ENCODE measurements at places on chromosomes 5 and 9. TPM values are rescaled to one million over a fixed set of nuclear protein-coding genes. Genes with fewer than 3 reads are reported as not detected.
A peak's percentile ranks its signal among the peaks of the same experiment; 100 is the strongest.

Gene STK32A
- total RNA-seq, result 0.77 TPM

DNA sequence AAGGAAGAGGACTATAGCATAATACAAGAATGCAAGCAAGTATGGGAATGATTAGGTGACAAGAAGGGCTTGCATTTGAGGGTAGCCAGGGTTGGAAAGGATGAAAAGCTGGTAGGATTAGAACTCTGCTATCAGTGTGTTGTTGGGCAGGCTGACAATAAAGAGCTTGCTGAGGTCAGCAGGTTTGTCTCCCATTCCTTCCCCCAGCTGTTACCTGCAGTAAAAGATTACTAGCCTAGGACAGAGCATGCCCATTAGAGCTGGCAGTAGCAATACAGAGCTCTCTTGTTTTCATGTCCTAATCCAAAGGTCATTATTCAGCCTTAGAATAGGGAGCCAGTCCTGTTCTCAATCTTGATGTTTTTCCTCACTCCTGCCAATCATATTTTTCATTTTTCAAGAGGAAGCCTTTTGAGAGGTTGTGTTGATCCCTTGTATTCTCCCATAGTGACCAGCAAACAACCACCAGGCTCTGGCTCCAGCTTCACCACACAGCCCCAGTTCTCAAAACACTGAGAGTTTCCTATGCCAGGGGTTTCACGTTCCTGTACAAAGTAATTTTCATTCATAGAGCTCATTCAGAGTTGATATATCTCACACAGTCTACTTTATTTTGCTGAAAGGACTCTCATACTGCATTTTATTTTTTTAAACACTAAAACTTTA, 71.7 kb downstream of the OR2K2 start:
- no peak for DNase-seq

DNA sequence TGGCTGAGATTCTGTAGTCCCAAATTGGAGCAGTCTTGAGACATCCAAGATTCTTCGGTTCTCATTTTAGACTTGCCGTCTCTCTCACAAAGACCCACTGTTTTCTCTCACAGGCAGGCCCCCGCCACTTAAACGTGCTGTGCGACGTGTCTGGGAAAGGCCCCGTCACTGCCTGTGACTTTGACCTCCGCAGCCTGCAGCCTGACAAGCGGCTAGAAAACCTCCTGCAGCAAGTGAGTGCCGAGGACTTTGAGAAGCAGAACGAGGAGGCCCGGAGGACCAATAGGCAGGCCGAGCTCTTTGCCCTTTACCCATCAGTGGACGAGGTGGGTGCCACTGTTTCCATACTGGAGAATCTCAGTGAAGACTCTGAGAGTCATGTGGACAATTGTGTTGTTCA, 97.2 kb downstream of the DOCK8 start:
- no peak for DNase-seq

Gene DDX4
- not detected for total RNA-seq

DNA sequence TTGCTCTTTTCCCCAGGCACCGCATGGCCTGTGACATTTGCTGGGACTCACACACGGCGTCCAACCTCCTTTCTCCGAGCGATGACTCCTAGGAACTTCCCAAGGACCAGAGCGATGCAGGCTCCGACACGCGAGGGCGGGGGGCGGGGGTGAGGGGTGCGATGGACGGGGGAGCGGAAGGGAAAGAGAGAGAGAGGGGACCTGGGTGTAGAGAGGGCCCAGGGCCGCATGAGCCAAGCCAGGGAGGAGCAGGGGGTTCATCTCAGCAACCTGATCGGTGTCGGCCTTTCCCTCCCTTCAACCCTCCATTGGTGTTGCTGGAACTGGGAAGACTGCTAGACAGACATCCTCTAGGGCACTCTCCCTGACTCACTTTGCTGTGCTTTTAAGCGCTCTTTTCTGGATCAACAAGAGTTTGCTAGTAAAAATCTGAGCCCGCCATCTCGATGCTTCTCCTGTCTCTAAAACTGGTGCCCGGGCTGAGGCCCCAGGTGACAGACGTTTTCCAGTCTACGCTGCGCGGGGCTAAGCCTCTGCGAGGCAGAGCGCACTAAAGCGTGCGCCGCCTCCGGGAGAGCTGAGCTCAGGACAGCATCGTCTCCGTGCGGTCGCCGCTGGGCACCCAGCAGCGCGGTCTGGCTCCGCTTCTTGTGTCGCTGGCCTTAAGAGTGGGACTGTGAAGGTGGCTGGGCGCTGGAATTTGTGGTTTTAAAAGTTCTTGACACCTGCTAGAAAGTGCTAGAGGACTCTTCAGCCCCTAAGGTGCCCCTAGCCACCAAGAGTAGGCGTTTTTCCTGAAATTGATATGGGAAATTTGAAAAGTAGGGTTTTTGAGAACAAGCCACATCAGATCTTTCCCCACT, 1.0 kb upstream of the TSLP start:
- no peak for DNase-seq

Gene LRSAM1
- 5.7 TPM for total RNA-seq

DNA sequence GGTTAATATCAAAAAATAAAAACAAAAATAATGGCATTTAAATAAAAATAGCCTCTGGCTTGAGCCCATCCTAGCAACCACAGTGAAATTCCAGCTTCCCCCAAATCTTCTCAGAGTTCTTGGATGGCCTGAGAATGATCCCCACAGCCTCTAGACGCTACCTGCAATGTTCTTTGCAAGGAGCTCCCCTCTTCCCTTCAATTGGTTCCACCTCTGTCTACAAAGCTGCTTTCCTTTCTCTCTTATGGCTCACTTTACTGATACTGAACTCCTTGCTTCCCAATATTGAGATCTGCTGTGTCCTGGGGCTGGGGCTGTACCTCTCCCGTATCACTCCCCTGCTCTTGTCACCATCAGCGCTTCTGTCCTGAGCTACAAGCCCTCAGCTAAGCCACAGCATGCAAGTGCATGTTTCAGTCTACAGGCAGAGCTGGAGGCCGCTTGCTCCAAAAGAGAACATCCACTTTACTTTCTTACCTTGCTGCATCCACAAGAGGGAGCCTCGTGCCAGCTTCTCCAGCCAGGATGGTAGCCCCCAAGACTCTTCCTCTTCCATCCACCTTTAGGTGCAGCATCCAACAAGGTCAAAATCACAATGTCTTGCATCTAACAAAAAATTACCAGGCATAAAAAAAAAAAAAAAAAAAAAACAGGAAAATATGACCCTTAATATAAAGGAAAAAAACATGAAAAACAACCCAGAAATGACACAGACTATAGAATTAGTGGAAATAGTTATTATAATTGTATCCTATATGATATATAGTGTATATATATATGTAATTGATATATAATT, 57.4 kb upstream of the PRSS3 start:
- DNase-seq, result peak; percentile 68

Gene SLC45A2
- total RNA-seq, result not detected

Gene PAEP
- total RNA-seq, result not detected

DNA sequence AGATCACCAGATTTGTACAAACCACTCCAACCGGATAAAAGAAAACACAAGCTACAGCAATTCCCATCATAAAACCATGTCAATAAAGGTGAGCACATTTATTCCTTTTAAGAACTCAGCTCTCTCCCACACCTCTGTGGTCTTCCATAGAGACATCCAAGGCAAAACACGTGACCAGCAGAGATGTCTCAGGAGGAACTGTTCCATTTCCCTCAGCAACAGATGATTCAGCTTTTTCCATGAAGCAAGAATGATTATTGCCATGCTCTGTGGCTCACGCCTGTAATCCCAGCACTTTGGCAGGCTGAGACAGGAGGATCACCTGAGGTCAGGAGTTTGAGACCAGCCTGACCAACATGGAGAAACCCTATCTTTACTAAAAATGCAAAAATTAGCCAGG, 15.8 kb downstream of the GZMK start:
- peak; percentile 25 for DNase-seq

GRCh38 chr5:100609594-100609993, 74.4 kb downstream of the FAM174A start:
- DNase-seq, result no peak

Gene OBP2B
- not detected for total RNA-seq

GRCh38 chr5:3661755-3662296, 66.2 kb downstream of the IRX1 start:
- DNase-seq, result no peak

DNA sequence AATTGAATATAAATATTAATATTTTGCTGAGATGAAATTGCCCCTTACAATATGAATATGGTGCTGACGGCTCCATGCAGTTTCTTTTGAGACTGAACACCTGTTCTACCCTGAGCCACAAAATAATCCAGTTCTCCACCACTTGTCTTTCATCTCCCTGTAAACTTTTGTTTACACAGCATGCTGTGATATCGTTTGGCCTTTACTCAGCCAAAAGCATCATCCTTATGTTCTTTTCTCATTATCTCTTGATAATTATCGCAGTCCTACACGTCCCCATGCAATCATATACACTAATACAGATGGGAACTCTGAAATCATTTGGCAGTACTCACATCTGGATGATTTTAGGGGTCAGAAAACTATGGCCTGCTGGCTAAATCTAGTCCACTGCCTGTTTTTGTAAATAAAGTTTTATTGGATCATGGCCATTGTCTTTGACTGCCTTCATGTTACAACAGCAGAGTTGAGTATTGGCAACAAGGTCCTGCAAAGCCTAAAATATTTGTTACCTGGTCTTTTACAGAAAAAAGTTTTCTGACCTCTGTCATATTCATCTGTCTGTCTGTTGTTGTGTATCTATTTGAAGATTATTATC, 53.3 kb downstream of the AOPEP start:
- no peak for DNase-seq

DNA sequence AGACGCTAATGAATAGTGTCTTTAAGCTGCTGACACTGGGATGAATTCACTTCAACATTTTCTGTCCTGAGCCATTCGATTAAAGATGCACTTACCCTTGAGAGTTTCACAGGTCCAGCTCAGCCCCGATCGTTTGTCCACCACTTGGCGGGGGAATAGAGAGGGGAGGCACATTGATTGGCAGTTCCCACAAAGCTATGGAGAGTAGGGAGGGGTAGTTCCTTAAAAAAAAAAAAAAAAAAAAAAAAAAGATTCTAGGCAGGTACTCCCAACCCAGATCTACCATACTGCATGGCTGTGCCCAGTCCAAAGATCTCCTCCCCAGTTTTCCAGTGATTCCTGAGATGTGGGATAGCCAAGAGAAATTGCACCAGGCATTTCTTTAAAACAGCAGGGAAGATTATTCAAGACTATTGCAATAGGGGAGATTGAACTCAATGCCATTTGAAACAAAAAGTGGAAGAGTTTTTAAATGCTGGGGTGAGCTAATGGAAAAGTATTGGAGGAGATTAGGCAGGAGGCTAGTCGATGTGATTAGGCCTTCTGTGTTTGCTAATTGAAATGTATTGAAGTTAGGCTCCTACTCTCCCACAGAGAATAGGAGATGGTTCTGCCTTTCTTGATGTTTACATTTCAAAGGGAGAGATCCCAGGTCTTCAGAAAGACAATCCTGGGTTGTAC, 2217.4 kb upstream of the WWC1 start:
- DNase-seq, result no peak

GRCh38 chr5:37836592-37837413, 3.0 kb downstream of the GDNF start:
- DNase-seq, result no peak

DNA sequence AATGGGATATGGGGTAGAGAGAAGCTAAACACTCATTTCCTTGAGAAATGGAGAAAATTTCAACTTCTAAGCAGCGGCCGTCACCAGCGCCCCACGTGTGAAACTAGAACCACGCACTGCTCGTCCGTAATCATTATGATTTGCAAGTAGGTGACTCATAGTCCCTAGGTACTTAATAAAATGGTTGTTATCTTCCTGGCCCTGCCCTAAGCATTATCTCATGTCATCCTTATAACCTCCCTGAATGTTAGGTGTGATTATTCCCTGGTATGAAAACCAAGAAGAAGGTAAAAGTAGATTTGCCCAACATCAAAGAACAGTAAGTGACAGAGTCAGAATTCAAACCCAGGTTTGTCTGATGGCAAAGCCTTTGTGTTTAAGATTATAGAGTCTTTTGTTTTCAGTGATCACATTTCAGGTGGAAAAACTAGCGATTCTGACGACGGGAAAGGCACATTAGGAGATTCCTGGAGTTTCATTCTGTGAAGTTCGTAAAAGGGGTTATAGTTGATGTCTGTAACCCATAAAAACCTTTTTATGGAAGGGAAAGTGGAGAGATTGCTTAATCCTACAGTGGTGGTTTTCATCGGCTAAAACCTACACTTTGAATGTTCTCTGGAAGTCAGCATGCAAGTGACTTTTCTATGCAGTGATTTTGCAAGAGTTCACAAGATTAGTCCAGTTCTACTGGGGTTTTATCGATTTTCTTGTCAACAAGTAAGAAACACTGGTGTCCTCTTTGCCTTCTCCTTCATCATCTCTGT, 202.9 kb upstream of the WWC1 start:
- DNase-seq, result peak; percentile 62

DNA sequence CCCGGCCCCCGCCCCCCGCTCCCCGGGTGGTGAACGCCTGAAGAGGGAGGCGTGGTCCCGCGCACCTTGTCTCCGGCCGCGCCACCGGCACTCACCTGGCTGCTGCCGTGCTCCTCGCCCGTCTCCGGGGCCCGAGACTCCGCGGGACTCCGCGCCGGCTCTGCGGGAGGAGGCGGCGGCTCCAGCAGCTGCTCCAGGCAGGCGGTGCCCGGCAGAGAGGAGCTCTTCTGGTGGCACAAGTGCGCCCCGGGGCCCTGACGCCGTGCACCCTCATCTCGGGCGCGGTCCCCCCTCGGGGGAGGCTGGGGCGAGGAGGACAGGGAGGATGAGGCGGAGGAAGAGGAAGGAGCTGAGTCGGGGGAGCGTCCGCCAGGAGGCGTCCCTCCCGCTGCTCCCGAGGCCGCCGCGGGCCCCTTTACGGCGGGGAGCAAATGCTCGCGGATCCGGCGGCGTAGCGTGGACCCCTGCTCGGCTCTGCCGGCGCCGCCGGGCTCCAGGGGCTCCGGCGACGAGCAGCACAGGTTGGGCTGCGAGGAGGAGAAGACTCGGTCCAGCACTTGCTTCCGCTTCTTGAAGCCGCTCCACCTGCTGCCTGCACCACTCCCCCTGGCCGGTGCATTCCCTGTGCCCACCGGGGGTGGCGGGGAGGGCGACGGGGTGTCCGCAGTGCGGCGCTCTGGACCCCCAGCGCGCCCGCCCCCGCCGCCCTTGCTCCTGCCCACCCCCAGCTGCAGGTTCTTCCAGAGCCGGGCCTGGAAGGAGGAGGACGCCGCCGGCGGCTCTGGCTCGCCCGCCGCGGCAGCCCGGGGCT, 928 bp downstream of the MCTP1 start:
- no peak for DNase-seq

DNA sequence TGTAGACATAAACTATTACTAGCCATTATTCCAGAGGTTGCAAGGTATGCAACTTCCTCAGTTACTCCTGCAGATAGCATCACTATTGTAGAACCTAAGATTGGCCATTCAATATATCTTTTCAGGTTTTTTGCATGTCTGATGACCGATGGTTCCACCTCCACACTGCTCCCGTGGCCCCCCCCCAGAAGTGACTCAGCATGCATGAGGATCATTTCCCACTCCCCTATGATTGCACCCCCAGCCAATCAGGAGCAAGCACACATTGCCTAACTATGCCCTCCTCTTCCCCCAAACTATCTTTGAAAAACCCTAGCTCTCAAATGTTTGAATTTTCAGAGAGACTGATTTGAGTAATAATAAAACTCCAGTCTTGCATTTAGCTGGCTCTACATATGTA, 601.4 kb upstream of the TLE4 start:
- DNase-seq, result no peak

Gene PCDHB8
- total RNA-seq, result 12.7 TPM

- peak; percentile 66 for DNase-seq
These were observed 21.8 kb upstream of the ANKRD18A start for GRCh38 chr9:38641985-38642864.

Gene ZNF658
- total RNA-seq, result 3.6 TPM

GRCh38 chr9:108983885-108984284, 29.4 kb downstream of the CTNNAL1 start:
- no peak for DNase-seq

GRCh38 chr5:61344187-61344944, 12.3 kb downstream of the ZSWIM6 start:
- DNase-seq, result no peak

All from H4 (cell line).